Neuronal stem cell (in vitro differentiated cells): ENCODE measurements at places on chromosomes 7 and 10.

DNA sequence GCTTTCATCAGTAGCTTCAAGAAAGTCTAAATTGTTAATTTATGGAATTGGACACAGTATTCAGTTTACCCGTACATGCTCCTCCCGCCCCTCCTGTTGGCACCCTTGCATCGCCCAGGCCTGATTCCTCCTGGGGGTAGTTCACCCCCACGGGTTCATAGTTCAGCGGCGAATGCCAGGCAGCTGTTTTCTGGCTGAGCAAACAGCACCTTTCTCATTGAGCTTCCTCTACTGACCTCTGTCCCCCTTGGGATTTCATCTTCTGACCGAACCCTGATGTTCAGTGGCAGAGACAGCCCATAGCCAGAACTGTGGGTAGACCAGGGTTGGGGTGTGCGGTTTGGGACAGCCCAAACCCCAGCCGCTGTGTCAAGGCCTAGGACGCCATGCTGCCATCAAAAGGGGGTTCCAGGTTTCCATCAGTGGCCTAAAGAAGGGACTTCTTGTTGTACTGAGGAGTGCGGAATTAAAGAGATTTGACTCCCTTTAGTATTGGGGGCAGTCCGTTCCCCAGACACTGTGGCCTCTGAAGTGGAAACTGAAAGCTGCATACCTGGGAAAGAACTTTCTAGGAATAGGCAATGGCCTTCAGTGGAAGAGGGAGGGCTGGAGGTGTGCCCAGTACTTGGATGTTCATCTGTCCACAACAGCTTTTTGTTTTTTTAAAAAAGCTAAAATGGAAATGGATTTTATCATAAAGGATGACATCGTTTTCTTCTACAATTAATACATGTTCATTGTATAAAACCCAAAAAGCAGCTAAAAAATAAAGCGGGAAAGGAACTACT, 19.0 kb downstream of the MDH2 start:
- DNase-seq, result no peak

DNA sequence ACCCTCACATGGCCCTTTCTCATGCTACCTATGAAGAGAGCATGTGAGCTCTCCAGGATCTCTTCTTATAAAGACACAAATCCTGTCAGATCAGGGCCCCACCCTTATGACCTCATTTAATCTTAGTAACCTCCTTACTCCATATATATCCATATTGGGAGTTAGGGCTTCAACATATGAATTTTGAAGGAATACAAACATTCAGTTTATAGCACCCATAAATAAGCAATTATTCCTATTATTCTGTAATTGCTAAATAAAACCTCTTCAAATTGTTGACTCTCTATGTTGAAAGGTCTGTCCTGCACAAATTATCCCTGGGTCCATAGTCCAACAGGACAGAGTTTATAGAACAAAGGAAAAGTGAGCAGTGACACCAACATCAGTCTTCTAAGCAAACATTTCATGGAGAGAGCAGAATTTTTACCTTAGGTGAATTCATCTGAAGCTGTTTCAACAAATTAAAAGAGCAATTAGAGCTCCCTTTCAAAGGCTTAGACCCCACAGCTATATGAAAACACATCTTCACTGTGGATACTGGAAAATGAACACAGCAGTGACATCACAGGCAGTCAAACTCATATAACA, 12.2 kb downstream of the DOCK4 start:
- DNase-seq, result no peak

DNA sequence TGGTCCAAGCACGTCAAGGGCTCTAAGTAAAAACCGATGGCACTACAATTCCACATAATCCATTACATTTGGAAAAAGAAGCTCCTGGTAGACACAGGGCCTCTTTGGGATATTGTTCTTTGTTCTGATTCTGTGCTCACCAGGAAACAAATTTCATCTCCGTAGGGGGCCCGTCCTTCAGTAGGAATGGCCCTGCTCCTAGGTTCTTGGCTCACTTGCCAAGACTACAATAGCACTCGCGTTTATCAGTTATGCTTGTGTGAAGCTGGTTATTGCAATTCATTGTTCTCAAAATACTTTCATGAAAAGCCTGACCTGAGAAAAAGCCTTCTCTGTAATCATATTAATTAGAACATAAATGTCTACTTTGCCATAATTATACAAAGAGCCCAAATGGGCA, 10.3 kb upstream of the ZC3HAV1L start:
- DNase-seq, result no peak

- DNase-seq, result no peak
Observed at GRCh38 chr7:140593672-140593982, 47.0 kb downstream of the DENND2A start.

GRCh38 chr7:14073988-14074387, 84.5 kb upstream of the ETV1 start:
- DNase-seq, result no peak

- DNase-seq, result no peak
Observed at GRCh38 chr7:27771111-27771510, 31.1 kb downstream of the TAX1BP1 start.
